ENCODE measurements at places on chromosomes 5 and 9. TPM values are rescaled to one million over a fixed set of nuclear protein-coding genes. Genes with fewer than 3 reads are reported as not detected.

CAMK2A gene
- 2.4 TPM for polyA plus RNA-seq

LCP2 gene
- polyA plus RNA-seq = 3.7 TPM

FOXD4 gene
- polyA plus RNA-seq = 0.32 TPM

OBP2B gene
- polyA plus RNA-seq = not detected

ARHGEF28 gene
- polyA plus RNA-seq = 44.1 TPM

MYMK gene
- not detected for polyA plus RNA-seq

WNT8A gene
- polyA plus RNA-seq = 0.17 TPM

FGF18 gene
- 0.43 TPM for polyA plus RNA-seq

CCDC171 gene
- 4.4 TPM for polyA plus RNA-seq

GLIPR2 gene
- polyA plus RNA-seq = 46.8 TPM

DNA sequence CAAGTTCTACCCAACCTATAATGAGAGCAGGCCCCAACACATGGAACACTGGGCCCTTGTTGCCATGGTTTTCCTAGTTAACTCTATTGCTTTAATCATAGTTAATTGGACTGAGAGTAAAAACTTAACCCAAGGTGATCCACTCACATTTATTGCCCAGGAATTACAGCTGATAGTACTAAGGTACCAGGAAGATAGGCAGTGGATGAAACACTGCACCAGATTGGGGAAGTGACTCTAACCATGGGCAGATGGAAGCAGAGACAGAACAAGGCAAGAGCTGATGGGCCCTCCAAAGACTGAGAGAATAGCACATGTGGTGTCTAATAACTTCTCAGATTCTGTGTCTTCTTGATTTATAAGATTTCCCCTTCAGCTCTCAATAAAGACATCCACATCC lies 145.7 kb upstream of the TRIM32 start:
- no peak for DNase-seq

DNA sequence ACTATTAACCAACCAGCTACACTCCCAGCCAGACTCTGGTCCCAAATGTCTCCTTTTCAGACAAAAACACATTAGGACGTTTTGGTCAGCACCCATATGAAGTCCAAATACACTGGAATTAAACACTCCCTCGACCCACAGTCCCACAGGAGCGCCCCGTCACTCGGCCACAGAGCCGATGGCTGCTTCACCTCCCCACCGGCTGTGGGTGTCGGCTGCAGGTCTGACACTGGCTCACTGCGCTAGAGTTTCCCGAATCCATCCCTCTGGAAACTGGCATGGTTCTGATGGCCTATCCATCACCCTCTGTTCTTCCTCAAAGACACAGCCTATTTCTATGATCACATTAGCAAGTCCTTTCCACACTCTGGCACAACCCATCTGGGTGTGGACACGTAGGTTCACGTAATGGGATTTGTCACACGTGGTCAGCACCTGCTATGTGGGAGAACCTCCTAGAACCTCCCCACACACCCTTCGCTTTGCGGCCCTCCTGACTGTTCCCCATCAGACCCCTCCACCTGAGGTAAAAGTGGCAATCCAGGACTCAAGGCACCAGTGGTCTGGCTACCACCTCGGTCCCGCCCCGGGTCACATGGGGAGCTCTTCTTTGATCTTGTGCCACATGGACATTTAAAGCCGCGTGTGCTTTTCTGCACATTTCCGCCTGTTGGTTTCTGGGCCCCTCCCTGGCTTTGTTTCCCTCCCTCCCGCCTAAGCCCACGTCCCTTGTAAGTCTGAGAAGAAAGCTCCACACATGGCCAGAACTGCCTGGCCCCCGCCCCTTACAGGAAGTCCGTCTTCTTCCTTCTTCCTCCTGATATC lies 131.1 kb upstream of the PHYKPL start:
- no peak for DNase-seq

DNA sequence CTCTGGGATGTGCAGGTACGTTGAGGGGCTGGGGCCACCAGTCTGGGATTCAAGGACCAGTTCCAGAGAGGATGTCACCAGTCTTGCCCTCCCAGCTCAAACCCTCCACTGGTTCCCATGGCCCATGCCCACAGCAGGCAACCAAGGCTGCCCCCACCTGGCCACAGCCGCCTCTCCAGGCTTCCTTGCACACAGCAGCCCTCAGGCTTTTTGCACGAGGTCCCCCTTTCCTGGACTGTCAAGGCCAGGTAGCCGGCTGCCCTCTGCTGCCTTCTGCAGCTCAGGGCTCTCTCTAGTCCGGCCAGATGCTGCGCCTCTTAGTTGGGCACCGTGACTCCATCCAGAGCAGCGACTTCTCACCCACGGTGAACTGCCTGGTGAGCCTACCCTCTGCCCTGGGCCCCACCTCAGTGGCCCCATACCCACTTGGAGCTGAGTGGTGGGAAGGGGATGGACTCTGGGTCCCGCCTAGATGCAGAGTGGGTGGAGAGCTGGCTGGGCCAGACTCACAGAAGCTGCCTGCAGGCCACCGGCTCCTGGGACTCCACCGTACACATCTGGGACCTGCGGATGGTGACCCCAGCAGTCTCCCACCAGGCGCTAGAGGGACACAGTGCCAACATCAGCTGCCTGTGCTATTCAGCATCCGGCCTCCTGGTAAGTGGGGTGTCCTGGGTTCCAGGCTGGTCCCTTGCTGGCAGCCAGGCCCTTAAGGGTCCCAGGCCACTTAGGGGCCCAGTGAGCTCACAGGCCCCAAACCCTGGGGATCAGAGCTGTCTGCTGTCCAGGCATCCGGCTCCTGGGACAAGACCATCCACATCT lies 2.9 kb downstream of the WDR38 start:
- no peak for DNase-seq

DNA sequence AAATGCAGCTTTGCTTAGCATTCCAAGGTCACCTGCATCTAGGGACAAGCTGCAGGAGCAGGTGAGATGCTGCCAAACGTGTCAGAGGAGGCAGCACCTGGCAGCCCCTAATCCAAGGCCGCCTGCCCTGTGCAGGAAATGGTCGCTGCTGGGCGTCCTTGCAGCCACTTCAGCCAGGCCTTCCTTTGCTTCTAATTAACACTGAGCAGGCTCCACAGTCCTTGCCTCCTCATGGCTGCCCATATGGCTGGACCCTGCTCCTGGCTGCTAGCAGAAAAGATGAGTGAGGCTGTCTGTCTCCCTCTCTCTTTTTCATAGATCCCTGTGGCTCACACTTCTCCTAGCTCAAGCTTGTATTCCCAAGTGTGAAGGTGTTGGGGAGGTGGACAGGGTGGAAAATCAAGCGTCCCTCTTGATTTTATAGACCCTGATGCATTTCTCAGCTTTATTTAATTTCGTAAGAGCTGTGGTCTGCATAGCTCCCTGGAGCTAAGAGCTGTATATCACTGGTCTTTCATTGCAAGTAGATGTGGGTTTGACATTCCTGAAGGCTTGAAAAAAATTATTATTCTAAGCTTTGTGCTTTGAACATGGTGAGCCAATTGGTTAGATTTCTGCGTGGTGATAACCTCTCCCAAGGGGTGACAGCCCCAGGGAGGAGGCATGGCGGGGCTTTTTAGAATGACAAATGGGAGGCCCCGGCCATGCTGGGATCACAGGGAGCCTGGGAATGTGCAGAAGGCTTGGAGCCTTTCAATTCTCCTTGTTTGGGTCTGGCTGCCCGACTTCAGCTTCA lies 193.8 kb downstream of the SLIT3 start:
- no peak for DNase-seq

DNA sequence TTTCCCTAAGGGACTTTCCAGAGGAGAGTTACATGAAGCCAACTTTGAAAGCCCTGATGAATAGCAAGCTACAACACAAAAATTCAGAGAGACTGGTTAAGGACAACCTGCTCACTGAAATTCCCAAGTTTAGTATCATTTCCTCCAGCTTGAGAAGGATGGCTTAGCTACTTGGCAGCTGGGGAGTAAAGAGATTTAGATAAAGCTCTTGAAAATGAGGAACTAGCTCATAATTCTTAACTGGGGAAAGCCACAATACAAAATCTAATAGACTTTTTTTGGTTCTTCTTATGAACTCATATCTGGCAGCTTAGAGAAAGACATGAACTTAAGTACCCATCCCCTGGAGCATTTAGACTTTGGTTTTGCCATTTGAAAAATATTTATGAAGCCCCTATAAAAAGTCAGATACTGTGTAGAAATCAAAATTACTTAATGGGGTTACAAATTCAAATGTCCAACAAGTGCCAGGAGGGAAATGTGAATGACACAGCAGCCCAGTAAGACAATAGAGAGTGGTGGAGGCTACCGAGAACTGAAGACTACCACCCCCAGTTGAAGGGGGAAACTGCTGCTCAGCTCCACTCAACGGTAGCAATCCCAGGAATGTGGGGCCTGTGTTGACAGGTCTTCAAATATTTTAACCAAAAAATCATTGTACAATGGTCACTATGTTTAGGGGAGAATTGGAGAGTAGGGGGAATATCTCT lies 79.4 kb upstream of the ADRB2 start:
- DNase-seq = no peak

DNA sequence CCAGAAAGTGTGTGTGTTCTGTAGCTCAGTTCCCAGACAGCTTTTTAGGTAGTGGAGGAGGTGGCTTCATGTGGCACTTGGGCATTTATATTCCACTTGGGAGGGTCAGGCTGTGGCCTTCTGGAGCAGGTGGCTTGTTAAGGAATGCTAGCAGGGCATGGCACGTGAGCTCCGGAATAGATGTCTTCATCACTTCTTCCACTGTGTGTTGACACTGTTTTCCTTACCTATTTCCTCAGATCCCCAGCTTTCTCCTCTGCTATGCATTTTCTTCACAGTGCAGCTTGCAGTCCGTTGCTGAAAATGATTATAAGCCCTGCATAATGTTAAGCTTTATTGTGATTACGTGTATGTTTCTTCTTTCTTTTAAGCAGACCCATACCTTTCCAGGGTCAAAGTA lies 3.3 kb upstream of the MAML1 start:
- no peak for DNase-seq

DNA sequence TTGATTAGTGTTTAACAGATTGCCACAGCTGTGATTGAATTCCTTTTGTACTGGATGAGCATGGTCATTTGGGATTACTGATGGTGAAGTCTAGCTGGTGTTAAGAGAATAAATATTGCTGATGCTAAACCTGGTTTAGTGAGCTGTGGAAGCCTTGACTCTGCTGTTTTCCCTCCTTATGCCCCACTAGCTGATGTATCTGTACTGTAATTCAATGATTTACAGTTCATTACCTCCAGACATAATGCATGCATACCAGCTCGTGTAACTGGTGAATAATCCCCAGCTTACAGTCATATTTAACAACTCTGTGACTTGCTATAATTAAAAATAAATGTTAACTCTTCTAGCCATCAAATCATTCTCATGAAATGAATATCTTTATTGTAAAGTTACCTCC lies 1.7 kb upstream of the CMYA5 start:
- no peak for DNase-seq

DNA sequence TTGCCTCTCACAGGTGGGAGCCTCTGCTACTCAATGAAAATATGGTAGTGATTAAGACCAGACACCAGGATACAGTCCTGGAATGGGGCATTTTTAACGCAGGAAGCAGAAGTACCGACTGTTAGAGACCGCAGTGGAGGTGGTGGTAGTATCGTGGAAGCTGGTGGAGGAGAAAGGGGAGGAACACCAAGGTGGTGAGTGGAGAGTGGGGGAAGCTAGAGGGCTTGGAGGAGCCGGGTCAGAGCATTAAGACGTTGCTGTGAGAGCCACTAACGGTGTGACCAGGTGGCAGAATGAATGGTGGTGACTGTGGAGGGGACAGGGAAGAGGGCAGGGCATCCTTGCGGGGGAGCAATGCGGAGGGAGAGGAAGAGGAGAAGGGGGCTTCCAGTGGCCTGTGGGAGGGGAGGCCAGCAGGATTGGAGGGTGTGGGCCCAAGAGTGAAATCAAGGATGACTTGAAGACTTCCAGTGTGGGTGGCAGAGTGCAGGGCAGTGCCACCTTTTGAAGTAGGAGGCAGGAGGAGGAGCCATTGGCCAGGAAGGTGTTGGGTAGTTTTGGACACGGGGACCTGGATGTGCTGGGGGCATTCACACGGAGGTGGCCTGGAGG lies 1.6 kb upstream of the UBAC1 start:
- no peak for DNase-seq

DNA sequence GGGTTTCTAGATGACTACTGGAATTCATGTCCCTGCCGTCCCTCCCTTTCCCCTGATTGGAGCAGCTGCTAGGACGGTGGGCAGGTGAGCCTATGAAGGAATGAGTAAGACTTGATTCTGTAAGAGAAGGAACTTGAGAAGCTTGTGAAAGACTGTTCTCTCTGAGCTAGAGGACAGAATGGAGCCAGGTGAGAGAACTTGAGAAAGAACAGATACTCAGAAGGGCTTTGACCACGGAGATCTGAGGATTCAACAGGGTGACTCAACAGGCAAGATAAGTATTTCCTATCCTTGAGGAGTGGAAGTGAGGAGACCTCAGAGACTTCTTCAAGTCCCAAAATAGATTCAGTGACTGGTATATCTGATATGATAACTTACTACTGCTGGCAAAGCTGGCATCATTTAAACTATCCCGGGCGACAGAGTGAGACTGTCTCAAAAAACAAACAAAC lies 41.9 kb downstream of the HSDL2 start:
- no peak for DNase-seq

GRCh38 chr9:27618066-27618465 lies 44.8 kb upstream of the C9orf72 start:
- DNase-seq = no peak

- DNase-seq = no peak
Measured at GRCh38 chr9:1273859-1274258, 223.7 kb downstream of the DMRT2 start.

DNA sequence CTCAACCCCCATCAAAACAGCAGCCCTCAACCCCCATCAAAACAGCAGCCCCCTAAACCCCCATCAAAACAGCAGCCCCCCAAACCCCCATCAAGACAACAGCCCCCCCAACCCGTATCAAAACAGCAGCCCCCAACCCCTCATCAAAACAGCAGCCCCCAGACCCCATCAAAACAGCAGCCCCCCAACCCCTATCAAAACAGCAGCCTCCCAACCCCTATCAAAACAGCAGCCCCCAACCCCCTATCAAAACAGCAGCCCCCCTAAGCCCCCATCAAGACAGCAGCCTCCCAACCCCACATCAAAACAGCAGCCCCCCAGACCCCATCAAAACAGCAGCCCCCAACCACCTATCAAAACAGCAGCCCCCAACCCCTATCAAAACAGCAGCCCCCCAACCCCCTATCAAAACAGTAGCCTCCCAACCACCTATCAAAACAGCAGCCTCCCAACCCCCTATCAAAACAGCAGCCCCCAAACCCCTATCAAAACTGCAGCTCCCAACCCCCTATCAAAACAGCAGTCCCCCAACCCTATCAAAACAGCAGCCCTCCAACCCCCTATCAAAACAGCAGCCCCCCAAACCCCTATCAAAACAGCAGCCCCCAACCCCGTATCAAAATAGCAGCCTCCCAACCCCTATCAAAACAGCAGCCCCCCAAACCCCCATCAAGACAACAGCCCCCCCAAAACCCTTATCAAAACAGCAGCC lies 1.2 kb downstream of the TPPP start:
- DNase-seq = no peak

DNA sequence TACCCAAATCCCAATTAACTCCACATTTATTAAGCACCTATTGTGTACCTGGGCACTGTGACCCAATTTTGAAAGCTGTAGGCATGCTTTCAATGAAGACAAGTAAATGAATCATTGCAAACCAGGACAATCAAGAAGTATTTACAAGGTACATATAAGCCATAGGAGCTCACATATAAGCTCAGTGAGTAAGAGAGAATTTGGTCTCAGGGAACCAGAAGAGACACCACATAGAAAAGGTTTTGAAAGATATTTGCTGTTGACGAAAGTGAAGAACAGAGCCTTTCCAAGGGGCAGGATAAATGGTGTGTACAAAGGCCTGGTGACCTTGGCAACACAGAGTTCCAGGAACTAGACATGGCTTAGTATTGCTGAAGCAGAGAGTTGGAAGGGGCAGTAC lies 187.6 kb downstream of the CD180 start:
- no peak for DNase-seq

GRCh38 chr5:9653811-9654210 lies 23.7 kb upstream of the TAS2R1 start:
- no peak for DNase-seq

Measured in right renal pelvis (tissue), 4 donors.